Stimulated activated CD4-positive, alpha-beta T cell treated with anti-CD3 and anti-CD28 coated beads, Interleukin-1b, Interleukin-23, amount 100 ng/mL, for 48 hours (primary cell): ENCODE measurements at places on chromosomes 6 and 20.

DNA sequence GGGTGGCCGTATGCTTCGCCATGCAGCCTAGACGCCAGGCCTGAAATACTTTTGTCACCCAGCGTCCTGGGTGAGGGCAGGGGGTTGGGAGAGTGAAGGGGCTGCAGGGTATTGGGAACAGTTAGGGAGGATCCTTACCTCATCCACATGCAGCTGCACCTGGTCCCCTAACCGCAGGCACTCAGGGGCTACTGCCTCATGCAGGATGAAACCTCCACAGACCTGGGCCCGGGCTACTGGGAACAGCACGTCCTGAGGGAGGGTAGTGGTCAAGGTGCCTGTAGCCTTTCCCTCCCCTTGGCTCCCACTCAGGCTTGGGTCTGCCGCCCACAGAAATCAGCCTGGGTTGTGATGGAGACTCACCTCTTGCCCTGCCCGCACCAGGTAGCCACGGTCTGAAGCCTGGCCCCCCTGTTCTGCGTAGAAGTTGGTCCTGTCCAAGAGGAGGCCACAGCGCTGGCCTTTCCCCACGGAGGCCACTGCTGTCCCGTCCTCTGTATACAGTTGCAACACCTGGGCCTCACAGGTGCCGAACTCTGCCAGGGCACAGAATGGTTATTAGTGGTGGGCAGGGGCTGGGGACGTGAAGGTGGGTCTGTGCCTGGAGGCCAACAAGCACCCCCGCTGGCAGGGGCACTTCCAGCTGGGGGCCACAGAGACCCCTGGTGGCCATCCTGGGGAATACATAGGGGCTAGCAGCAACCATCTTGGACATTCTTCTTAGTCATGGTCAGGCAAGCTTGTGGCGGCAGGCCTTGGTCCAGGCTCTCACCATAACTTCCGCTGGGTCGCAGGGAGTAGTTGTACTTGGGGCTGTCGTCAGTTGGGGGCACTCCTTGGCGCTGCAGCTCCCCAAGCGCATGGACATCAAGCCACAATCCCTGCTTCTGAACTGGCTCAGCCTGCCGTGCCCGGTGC is 8.6 kb downstream of the AARS2 start:
- no peak for DNase-seq

- DNase-seq: no peak
Measured at GRCh38 chr6:71476872-71477271, 188.3 kb downstream of the OGFRL1 start.

- DNase-seq: no peak
Measured at GRCh38 chr6:5053864-5054244, 31.3 kb upstream of the PPP1R3G start.

GRCh38 chr6:112044856-112045255 is 9.0 kb upstream of the CCN6 start:
- no peak for DNase-seq

GRCh38 chr6:124539096-124539495 is 423.1 kb upstream of the RNF217 start:
- DNase-seq: no peak

- no peak for DNase-seq
Measured at GRCh38 chr6:143195349-143195845, 134.7 kb downstream of the AIG1 start.

DNA sequence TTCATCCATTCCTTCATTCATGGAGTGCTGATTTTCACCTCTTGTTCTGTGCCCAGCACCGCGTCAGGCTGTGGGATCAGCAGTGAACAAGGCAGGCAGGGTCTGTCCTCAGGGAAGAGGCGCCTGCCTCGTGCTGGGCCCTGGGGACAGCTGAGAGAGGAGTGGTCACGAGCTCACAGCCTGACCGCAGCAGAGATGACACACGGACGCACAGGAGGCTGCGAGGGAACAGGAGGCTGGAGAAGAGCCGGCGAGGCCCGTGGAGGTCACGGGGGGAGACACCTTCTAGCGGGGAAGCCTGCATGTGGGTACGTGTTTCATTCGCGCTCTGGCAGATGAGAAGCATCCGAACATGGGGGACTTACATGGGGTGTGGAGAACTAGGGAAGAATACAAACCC is 27.5 kb downstream of the PXDC1 start:
- no peak for DNase-seq

DNA sequence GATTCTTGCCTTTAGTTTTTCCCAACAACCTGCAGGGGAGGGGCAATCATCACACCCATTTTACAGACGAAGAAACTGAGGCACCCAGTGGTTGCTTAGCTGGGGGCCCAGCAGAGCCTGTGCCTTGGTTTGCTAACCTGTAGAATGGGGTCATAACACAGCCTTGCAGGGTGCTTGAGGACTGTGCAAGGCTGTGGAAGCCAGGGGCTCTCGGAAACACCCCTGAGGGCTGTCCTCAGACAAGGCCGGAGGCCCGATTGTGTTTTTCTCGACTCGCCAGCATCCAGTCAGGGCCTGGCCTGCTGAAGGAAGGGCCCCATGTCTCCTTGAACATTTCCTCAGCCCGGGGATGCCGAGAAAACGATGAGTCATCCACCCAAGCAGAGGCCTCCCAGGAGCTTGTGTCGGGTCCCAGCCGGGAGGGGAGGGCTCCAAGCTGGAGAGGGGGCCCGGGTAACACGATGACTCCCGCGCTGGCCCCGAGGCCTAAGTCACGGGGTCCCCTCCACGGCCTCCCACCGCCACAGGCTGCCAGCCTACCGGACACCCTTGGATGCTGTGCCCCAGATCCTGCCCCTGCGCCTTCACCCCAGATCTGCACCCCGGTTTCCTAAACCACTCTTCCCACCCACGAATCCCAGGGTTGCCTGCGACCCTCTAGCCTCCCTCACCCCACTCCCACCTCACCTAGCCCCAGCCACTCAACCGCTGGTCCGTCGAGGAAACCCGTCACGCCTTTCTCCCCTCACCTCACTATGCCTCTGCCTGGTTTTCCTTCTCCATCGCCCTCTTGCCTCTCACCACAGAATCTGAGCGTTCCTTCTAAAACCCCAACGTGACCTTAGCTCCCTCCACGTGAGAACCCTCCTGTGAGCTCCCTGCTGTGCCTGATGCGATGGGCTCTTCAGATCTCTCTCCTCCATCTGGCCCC is 10.6 kb downstream of the NOL4L start:
- peak; percentile 63 for DNase-seq

- DNase-seq: no peak
Measured at GRCh38 chr6:129643968-129644367, 66.0 kb downstream of the ARHGAP18 start.

DNA sequence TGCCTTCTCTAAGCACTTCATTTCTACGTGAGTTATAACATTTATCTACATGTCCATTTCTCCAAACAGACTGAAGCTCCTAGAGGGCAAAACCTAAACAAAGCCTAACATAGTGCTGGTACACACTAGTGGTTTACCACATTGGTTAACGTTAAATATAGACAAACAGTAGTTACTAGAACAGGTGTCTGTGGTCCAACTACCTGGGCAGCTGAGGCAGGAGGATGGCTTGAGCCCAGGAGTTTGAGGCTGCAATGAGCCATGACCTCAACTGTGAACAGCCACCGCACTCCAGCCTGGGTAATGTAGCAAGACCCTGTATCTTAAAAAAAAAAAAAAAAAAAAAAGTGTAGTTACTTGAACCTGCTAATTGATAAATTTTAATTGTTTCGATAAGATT is 26.5 kb downstream of the PTPRK start:
- no peak for DNase-seq

- no peak for DNase-seq
Measured at GRCh38 chr20:40090236-40090635, 598.8 kb downstream of the MAFB start.

DNA sequence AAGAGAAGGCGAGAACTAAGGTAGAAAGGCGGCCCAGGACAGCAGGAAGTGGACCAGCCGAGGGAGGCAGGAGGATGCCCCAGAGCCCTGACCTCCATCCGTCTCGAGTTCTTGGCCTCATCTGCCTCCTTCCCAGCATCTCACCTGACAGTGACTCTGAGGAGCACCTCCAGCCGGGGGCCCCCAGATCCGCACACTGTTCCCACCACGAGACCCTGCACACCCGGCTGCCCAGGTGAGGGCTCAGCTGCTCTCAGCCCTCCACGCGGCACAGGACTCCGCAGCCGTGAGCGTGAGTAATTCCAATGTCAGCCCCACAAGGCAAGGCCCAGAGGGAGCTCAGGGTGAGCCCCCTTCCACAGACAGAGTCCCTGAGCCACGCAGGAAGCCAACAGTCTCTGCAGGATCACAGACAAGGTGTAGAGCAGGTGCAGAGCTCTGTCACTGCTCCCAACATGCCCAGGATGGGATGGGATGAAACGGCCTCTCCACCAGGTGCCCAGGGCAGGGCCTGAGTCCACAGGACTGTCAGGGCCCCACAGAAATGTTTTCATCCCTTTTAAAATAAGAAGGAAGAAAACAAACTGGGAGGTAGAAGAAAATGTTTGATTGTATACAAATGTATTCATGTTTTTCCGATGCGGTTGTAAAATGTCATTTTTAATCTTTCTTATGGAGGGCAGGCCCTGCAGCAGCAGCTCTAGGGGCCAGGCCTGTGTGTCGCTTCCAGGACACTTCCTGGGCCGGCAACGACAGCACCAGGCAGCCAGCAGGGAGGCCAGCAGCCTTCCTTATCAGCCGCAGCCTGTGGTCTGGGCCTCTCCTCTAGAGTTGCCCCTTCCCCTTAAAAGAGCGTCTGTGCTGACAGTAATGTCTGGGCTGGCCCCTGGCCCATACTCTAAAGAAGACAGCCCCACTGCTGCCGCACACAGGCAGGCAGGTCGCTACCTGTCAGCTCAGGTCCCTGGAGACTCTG is 66.9 kb downstream of the DLL1 start:
- no peak for DNase-seq

GRCh38 chr20:34859367-34859766 is 13.3 kb downstream of the GGT7 start:
- DNase-seq: no peak

DNA sequence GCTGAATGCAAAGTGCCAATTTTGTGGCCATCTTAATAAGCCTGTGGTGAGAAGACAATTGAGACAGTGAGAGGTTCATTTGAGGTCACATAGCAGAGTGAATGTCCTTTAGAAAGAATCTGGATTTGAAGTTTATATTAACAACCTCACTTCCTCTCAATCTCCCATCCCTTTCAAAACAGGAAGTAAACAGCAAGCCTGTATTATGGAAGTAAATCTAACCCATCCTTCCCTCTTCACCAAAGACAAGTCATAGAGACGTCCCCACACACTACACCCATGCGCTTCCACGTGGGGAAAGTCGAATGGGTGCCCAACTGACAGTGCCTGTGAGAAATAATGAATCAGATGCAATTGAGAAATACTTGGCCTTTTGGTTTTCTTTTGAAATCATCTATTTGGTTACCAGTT is 28.8 kb upstream of the CCND3 start:
- DNase-seq: peak; percentile 79

DNA sequence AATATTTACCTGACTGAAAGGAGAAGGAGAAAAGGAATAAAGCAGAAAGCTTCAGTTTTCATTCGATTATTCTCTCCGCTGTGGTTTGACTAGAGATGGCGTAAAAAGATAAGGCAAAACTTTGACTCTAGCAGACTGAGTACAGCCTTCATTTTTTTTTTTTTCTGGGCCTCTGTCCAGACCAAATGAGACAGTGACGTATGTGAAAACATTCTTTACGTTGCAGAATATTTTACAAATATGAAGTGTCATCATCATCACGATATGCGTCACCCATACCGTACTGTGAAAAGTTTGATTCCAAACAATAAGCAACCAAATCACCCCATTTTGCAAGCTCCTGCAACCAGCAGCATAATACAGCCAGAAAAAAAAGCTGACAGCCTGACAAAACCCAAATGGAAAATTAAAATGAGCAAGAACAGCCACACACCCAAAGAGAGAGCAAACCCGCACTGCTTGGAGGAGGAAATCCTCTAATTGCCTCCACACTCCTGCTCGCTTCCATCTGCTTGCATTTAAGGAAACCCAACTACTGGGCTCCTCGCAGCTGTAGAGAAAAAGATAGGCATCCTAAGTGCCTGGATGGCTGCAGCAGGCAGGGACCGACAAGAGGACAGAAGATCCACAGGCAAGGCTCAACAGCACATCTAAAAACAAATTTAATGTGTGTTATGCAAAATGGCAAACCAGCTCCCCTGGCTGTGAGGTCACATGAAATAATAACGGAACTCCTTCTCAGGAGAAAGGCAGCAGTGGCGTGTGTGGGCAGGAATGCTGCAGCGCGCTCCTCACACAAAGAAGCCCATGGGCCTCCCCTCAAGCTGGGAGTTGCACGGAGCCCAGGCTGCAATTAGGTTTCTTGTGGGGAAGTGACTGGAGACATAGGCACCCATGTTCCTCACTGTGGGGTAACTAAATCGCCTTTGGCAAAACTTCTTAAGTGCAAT is 113.1 kb downstream of the FYN start:
- peak; percentile 41 for DNase-seq

DNA sequence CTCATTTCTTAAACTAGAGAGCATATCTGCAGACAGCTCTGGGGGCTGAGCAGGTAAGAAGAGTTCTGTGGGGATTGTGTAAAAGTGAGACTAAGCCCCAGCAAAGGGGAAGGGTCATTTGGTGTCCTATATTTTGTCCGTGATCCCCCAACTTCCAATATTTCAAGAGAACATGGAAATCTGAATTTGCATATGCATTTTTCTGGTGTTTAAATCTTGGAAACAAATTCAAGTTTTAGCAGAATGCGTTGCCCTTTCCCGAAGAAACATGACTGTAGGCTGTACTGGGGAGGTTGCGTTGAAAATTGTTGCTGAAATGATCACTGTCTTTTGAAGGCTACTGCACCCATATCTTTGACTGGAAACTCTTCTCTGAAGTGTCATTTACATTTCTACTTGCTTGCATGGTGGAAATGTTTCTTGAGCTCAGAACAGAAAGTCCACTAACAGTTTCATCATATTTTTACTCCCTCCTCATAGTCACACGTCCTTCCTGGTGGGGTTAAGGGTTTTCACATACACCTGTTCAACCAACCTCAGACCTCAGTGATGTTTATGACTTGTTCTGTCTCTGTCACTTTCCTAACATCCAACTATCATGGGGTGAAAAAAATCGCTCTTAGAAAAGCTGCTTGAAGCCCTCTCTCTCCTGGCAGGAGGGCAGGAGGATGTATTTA is 140.3 kb downstream of the BCAS1 start:
- DNase-seq: no peak

GRCh38 chr6:72386324-72386723 is 235.5 kb upstream of the KCNQ5 start:
- no peak for DNase-seq

GRCh38 chr6:169884158-169884557 is 132.7 kb downstream of the ERMARD start:
- DNase-seq: no peak

- no peak for DNase-seq
Measured at GRCh38 chr6:41720262-41720620, 15.2 kb downstream of the TFEB start.

- DNase-seq: peak; percentile 37
Measured at GRCh38 chr6:116370760-116371119, at the start of gene DSE. Gene DSE (plus strand): TSS chr6:116370947. CDS start chr6:116399251, 28,304 bp downstream.

DNA sequence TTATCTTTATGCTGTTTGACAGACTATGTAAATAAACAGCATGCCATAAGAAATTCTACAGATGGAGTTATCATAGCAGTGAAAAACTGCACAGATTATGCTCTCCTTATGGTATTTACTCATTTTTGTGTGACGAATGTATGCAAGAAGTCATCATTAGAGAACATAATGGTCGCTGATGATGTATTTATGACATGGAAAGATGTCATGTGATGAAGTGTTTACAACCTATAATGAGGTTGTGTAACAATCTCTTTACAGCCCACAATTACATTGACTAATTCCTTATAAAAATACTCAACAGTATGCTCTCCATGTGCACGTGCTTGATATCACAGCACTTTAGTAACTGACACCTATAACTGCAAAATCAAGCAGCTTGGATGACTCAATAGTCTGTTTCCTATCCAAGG is 192.4 kb downstream of the BMP2 start:
- no peak for DNase-seq
